ENCODE measurements at places on chromosomes 4 and X.

GRCh38 chr4:139403462-139403861 is 50.5 kb upstream of the RAB33B start:
- no peak for DNase-seq

DNA sequence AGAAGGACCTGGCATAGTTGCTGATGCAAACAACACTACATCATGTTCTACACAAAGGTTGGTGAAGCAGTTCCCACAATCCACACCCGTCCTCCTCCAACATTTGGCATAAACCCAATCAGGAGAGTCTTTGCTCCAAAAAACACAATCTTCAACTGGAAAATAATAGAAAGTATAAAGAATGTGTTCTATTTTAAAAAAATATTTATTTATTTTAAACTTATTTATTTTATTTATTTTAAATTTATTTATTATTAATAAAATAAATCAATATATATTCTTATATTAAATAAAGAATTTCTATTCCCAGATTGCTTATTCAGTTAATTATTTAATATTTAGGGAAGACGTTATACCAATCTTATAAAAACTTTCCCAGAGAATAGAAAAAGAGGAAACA is 1753.7 kb upstream of the AGA start:
- no peak for DNase-seq

DNA sequence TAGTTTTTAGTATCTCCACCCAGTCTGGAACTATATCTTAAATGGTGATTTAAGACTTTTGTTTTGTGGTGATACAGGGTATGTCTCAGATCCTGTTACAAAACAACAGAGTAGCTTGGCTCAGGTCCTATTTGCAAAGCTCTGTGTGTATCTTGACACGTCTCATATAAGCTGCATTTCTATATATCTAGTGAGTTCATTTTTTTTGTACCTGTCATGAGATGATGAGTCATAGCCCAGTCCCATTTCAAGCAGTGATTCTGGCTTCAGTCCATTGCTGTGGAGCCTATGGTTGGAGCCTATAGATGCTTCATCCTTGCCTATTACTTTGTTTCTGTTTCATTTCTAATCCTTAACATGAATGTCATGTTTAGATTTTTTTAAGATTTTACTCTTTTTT is 23.0 kb downstream of the GRXCR1 start:
- no peak for DNase-seq

GRCh38 chr4:15694431-15694830 is 8.4 kb upstream of the BST1 start:
- no peak for DNase-seq
